ENCODE measurements at places on chromosomes 13 and 19. TPM values are rescaled to one million over a fixed set of nuclear protein-coding genes. Genes with fewer than 3 reads are reported as not detected.

Gene ZNF737
- total RNA-seq = 36.5 TPM

Gene C2CD4C
- total RNA-seq = 21.0 TPM

Gene PEG3
- not detected for total RNA-seq

Gene ZNF835
- total RNA-seq = 0.69 TPM

Gene ADAMTS10
- total RNA-seq = 19.3 TPM

DNA sequence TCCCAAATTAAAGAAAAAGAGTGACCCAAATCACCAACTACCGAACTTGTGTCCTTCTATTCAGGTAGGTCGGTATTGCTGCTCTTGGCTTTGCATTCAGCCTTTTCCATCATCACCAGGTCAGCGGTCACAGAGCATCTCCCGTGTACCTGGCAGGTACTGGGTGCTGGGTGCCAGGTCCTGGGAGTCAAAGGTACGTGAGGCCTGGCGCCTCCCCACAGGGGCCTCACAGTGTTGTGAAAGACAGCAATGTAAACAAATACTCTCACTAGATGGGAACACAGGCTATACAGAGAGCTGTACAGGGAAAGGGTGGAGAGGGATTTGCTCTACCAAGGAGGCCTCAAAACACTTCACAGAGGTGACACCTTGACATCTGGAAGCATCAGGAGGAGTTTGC, 86.7 kb downstream of the ZIC5 start:
- H3K4me3 ChIP-seq = no peak overlapping the region
- no peaks in the 10 kb centered on the region for H3K27me3 ChIP-seq
- DNase-seq = no peak

GRCh38 chr13:99132295-99132835, 68.3 kb upstream of the UBAC2 start:
- no peak for DNase-seq
- H3K36me3 ChIP-seq = no peaks in the 10 kb centered on the region
- no peaks in the 10 kb centered on the region for H3K27me3 ChIP-seq
- H3K4me1 ChIP-seq = no peaks in the 10 kb centered on the region
- no peak overlapping the region for H3K27ac ChIP-seq

- no peak overlapping the region for H3K27ac ChIP-seq
- H3K4me1 ChIP-seq = no peaks in the 10 kb centered on the region
- peak; percentile 95 for DNase-seq
- H3K27me3 ChIP-seq = no peaks in the 10 kb centered on the region
- H3K36me3 ChIP-seq = no peaks in the 10 kb centered on the region
- no peak overlapping the region for H3K4me3 ChIP-seq
These were observed 2.4 kb upstream of the ARGLU1 start for GRCh38 chr13:106570299-106570852.

DNA sequence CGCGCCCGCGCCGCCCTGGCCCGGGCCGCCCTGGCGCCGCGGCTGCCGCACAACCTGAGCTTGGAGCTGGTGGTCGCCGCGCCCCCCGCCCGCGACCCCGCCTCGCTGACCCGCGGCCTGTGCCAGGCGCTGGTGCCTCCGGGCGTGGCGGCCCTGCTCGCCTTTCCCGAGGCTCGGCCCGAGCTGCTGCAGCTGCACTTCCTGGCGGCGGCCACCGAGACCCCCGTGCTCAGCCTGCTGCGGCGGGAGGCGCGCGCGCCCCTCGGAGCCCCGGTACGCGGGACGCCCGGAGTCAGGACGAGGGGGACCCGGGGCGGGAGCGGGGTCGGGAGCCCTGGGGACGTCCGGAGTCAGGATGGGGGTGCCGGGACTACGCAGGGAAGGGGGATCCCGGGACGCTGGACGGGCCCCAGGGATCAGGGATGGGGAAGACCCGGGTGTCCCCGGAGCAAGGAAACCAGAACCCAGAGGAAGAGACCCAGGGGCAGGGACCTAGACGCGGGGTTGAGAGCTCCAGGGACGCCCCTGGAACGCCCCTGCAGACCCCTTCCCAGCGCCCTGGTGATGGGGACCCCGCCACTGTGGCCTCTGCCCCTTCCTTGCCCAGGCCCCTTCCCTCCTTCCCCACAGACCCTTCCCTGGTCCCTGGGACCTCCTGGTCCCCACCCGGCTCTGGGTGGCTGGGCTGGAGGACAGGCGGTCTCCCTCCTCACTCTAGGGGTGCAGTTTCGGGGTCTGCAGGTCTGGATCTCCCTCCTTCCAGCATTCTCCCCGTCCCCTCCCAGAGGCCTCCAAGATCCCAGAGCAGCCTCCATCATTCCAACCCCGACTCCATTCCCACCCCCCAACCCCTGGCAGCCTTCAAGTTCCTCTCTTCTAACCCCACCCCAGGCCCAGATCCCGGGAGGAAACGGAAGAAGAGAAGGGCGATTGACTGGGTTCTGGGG, 645 bp downstream of the GRIN3B start:
- no peak overlapping the region for H3K4me3 ChIP-seq
- peaks cover 53% of the 10 kb centered on the region for H3K27me3 ChIP-seq
- H3K4me1 ChIP-seq = no peaks in the 10 kb centered on the region

GRCh38 chr13:103350147-103350546, 283.9 kb upstream of the SLC10A2 start:
- H3K4me3 ChIP-seq = no peak overlapping the region
- H3K27ac ChIP-seq = no peak overlapping the region
- H3K36me3 ChIP-seq = no peaks in the 10 kb centered on the region
- no peaks in the 10 kb centered on the region for H3K4me1 ChIP-seq

DNA sequence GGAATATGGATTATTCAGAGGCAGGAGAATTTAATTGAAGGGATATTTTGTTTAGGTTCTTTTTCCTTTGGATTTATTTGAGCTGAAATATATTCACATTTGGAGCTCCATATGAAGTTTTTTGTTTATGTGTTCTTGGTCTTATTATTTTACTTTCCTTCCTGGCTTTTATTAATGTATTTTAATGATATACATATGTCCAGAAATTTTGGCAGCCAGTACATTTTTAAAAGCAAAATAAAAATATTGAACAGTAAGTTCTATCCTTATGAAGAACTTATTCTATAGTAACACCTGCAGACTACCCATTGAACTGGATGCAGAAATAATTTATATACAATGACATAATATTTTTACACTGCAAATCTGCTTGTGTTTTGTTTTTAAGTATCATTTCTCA, 323.6 kb downstream of the GPC6 start:
- H3K4me3 ChIP-seq = no peak overlapping the region
- no peak overlapping the region for H3K27ac ChIP-seq

DNA sequence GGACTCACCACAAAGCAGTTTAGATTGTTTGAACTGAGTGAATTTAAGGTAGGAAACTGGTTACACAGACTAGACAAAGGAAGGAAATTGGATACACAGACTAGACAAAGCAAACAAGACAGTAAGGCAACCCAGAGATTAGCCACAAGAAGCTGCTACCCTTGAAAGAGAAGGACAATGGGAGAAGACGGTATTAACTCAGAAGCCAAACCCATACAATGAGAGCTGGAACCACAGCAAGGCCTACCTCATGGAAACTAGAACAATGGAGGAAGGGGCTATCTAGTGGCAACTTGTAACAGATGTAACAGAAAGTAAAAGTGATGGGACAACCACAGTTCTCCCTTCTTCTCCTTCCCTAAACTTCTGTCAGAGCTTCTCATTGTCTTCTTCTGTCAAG, 410.9 kb upstream of the SPRY2 start:
- no peak overlapping the region for H3K27ac ChIP-seq
- H3K27me3 ChIP-seq = no peaks in the 10 kb centered on the region
- no peaks in the 10 kb centered on the region for H3K36me3 ChIP-seq
- H3K4me1 ChIP-seq = no peaks in the 10 kb centered on the region

GRCh38 chr13:39886336-39886735, 230.9 kb downstream of the COG6 start:
- no peaks in the 10 kb centered on the region for H3K4me1 ChIP-seq
- DNase-seq = no peak
- H3K27me3 ChIP-seq = no peaks in the 10 kb centered on the region
- H3K4me3 ChIP-seq = no peak overlapping the region

DNA sequence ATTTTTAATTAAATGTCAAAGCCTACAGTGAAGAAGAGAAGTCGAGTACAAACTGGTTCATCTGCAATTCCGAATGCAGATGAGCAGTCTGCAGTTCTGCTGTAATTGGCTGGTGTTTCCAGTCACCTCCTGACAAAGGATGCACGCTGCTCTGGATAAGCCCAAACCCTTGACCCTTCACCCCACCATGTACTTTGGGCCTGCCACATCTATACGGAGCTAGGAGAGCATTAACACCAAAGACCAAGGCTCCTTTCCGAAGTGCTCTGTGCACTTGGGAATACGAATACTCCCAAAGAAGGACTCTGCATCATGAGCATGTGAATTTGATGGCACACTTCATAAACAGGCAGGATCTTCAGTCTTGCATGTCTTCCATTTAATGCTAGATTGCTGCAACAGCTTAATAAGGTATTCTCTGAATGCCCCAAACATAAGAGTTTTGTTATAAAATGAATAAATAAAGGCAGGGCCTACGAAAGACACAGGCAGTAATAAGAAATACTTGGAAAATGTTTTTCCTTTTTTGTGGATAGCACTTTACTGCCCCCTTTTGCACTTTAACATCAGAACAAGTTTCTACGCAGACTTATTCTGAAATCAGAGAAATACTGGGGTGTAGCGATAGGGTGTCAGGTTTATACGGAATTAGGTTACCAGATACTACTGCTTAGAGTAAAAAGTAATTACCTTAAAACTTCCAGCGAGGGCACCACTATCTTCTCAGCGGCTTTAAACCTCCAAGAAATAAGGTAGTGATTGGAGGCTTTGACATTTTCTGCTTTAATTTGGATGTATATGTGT, 15.0 kb downstream of the EFNB2 start:
- peaks cover under 1% of the 10 kb centered on the region for H3K4me1 ChIP-seq
- H3K27ac ChIP-seq = no peak overlapping the region
- H3K36me3 ChIP-seq = no peaks in the 10 kb centered on the region
- DNase-seq = no peak

- no peaks in the 10 kb centered on the region for H3K36me3 ChIP-seq
- H3K27me3 ChIP-seq = no peaks in the 10 kb centered on the region
- no peaks in the 10 kb centered on the region for H3K4me1 ChIP-seq
- no peak overlapping the region for H3K27ac ChIP-seq
These were observed 471.7 kb downstream of the EFNB2 start for GRCh38 chr13:106063591-106064313.
